ENCODE measurements at places on chromosomes 13 and 19.

- DNase-seq = no peak
Observed at GRCh38 chr19:686589-687297, 8.5 kb downstream of the PRSS57 start.

- no peak for DNase-seq
Observed at GRCh38 chr13:110640591-110641029, 25.3 kb downstream of the NAXD start.

DNA sequence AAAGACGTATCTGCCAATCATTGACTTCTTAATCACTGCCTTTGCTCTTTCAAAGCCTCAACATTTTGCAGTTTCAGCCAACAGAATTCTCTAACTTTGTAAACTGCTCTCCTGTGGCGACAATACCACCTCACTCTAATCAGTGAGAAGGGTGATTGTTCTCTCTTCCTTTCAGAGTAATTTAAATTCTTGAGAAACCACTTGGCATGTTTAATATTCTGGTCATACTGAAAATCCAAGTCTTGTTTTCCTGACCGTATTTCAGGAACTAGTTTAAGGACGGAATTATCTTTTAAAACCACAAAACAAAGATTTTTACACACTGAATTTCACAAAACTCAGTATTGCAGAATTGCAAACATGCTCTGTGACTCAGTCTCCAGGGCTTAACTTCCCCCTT, 5.2 kb upstream of the CDC16 start:
- DNase-seq = no peak

GRCh38 chr13:59823486-59823885, 340.2 kb downstream of the DIAPH3 start:
- DNase-seq = no peak

DNA sequence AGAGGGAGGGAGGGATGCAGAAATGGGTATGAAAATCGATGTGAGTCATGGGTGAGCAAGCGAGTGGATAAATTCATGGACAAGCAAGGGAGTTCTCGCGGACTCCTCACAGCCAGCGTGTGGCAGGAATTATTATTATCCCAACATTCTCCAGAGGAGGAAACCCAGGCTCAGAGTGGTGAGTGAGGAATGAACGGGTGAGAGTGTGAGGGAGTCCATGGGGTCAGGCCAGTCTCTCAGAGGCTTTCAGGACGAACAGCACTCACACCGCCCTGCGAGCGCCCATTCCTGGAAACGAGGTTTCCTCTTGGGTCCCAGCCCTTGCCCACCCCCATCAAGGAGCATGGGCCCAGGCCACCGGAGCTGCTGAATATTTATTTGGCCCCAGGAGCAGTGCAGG, 6.3 kb upstream of the DNAAF3 start:
- no peak for DNase-seq

- no peak for DNase-seq
Observed at GRCh38 chr19:13968999-13969398, 16.7 kb downstream of the DCAF15 start.

DNA sequence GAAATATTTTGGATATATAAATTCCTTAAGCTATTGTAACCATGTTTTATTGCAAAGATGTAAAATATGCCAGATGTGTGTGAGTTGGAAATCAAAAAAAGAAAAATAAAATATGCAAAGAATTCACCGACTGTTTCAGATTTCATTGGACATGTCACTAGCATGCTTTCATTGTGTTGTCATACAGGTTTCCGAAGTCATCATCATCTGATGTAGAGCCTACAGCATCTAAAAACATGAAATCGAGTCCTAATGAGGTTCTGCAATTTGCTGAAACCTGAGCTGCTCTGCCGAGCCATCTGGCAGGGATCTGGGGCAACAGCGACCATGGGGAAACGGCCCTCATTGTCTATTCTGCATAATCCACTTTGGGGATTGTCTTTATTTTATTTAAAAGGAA, 196.1 kb upstream of the MAB21L1 start:
- DNase-seq = no peak

DNA sequence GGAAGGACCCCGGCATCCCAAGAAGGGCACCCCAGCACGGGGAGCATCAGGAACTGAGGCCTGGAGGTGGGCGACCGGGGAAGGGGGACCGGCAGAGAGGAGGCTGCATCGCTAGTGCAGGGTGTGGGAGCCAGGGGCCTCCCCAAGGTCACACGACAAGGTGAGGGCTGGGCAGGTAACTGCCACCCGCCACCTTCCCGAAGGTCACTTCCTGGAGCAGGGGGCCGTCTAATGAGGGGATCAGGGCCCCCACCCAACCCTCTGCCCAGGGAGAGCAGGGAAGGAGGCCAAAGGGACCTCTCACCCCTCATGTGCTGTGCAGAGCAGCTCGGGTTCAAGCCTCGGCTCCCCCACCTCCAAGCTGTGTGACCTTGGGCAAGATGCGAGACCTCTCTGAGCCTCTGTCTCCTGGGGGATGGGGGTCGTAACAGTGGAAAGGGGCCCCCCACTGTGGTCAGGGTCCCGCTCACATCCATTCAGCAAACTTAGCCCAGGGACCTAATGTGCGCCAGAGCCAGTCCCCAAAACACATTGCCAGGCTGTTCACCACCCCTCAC, 6.0 kb downstream of the ZBTB7A start:
- no peak for DNase-seq

DNA sequence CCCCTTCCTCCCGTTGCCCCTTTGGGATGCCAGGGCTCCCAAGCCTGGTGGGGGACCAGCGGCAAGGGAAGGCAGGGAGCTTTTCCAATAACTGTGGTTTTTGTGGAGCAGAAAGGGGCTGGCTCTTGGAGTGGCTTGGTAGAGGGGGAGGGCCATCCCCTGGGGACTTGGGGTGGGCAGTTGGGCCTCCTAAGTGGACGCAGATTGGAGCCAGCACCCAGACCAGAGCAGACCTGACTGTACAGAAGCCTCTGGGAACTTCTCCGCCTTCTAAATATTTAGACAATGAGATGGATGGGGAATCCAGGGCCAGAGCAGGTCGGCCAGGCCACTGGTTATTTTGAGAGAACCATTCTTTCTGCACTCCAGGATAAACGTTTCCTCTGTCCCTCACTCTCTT, 4.2 kb downstream of the PTGIR start:
- DNase-seq = no peak

DNA sequence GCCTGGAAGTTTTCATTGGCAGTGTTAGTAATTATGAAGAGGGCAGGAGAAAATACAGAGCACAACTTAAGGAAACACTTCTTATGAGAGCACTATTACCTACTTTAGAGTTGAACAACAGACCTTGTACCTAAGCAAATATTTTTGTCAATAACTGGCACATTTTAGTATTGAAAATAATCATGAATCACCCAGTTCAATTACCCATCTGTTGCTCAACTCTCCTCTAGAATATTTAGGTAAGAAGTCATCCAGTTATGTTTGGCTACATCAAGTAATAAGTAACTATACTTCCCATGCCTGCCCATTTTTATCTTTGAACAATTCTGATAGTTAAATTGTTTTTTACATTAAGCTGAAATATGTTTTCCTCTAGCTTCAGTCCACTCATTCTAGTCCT, 893.4 kb downstream of the DIAPH3 start:
- DNase-seq = no peak

- DNase-seq = no peak
Observed at GRCh38 chr19:47518139-47518538, 3.3 kb upstream of the NAPA start.

DNA sequence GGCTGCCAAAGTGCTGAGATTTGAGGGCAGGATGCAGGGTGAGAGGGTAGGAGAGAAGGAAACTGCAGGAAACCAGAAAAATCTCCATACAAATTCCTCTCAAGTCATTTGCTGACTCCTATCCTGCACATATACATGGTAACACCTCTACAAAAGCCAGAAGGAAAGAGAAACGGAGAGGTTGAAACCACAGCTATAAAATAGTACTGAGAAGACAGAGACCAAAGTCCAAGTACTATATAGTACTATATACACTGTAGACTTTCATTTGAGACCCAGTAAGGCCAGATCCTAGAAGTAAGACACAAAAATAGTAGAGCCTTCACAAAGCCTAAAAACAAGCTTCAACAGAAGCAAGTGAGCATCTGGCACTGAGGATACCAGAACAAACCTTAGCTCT, 103.1 kb downstream of the UGGT2 start:
- no peak for DNase-seq

- DNase-seq = peak; percentile 36
Observed at GRCh38 chr19:41299755-41300089, 10.2 kb upstream of the CCDC97 start.

- DNase-seq = no peak
Observed at GRCh38 chr13:71871176-71871754, 4.3 kb upstream of the DACH1 start.

DNA sequence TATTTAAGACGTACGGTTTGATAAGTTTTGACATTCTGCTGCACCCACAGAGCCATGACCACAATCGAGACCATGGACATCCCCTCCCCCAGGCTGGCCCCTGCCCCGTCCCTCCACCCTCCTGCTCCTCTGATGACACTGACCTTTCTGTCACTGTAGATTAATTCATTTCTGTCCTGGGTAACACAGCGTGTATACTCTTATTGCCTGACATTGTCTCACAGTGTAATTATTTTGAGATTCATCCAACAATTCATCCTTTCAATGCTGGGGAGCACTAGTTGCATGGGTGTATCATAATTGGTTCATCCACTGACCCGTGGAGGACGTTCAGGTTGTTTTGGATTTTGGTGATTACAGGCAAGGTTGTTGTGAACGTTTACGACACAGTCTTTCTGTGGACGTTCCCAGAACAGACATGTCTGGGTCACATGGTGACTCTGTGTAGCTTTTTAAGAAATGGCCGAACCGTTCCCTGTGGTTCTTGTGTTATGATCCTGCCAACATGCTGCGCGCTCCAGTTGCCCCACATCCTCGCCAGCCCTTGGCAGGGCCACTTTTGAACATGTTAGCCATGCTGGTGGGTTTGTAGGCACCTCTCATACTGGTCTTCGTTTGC, 41.9 kb downstream of the C13orf46 start:
- no peak for DNase-seq

- DNase-seq = no peak
Observed at GRCh38 chr19:43782689-43783231, 2.0 kb upstream of the KCNN4 start.

DNA sequence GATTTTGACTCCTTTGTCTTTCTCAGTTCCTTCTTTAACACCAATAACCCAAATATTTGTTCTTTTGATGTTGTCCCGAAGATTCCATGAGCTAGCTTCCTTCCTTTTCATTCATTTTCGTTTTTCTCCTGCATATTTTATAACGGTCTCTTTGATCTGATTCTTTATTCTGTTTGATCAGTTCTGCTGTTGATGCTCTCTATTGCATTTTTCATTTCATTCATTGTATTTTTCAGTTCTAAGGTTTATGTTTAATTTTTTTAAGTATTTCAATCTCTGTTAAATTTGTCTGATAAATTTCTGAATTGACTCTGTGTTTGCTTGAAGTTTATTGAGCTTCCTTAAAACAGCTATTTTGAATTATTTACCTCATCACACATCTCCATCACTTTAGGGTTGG, 68.4 kb upstream of the LRCH1 start:
- DNase-seq = no peak

DNA sequence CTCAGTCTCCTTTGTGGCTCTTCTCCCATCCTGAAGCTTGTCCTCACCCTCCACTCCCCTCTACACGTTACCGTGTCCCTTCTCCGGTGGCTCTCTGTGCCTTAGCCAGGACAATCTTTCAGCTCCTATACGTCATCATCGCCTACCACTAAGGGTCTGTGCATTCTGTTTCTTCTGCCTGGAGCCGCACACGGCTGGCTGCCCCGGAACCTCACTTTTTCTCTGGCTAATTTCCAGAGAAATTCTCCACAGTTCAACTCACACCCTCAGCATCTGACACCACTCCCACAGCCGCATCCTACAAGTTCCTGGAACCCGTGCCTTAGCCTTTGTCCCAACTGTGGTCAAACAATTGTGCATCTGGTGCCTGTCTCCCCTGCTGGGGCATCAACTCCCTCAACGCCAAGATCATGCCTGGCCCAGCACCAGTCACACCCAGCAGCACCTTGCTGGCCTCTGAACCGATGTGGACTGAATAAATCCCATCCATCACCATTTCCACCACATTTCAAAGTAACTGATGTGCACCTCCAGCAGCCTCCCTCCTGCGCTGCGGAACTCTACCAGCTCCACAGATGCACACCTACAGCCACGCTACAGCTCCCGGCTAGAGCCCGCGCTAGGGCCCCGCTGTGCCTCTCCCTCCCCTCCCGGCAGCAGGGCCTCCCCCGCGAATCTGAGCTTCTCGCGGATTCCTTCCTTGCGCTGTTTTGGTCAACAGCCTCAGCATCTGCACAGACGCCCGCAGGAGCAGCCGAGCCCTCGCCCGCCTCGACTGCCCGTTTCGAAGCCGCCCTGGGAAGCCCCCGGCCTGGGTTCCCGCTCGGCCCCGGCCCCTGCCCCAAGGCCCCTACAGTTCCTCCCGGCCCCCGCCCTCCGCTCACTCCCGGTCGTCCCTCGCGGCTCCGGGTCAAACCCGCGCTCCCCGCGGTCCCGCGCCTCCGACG, 689 bp downstream of the DCUN1D2 start:
- no peak for DNase-seq

DNA sequence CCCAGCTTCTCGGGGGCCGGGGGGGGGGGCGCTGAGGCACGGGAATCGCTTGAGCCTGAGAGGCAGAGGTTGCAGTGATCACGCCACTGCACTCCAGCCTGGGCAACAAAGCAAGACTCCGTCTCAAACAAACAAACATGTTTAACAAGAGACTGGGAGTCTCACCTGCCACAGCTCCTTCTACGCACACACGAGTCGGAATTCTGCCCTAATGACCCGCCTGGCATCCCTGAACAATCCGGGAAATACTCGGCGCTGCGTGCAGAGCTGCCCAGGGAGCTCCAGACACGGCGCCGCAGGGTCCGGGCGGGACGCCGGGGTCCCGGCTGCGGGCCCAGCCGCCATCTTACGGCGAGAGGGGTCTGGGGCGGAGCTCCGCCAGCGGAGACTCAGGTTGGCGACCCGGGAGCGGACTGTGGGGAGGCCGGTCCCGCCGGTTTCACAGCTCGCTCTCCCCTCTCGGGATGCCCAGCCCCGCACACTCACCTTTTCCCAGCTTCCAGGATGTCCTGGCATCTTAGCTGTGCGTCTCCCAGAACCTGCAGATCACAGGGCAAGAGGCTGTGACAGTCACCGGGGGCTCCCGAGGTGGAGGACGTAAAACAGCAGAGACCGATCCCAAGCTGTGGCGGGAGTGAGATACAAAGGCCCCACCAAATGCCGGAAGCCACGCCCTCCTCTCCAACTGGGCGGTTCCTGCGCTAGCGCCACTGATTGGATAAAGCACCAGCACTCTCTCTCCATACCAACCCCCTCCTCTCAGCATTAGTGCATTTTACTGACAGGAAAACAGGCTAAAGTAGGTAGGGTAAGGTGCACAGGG, 23.6 kb upstream of the ZNF724 start:
- peak; percentile 83 for DNase-seq

DNA sequence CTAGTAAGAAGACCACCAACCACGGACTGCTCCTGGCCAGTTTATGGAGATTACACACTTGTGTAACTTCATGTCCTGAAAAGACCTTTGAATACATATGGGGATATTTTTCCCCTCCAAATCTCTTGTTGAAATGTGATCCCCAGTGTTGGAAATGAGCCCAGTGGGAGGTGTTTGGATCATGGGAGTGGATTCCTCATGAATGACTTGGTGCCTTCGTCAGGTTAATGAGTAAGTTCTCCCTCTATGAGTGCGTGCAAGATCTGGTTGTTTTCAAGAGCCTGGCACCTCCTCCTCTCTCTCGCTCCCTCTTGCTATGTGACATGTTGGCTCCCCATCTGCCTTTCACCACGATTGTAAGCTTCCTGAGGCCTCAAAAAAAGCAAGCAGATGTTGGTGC, 769.0 kb upstream of the SLITRK1 start:
- DNase-seq = no peak

GRCh38 chr13:47396915-47397314, 500.1 kb upstream of the HTR2A start:
- DNase-seq = no peak

GRCh38 chr19:34555447-34555846, 73.9 kb downstream of the WTIP start:
- DNase-seq = no peak
